ENCODE measurements at places on chromosomes 5 and 9.

DNA sequence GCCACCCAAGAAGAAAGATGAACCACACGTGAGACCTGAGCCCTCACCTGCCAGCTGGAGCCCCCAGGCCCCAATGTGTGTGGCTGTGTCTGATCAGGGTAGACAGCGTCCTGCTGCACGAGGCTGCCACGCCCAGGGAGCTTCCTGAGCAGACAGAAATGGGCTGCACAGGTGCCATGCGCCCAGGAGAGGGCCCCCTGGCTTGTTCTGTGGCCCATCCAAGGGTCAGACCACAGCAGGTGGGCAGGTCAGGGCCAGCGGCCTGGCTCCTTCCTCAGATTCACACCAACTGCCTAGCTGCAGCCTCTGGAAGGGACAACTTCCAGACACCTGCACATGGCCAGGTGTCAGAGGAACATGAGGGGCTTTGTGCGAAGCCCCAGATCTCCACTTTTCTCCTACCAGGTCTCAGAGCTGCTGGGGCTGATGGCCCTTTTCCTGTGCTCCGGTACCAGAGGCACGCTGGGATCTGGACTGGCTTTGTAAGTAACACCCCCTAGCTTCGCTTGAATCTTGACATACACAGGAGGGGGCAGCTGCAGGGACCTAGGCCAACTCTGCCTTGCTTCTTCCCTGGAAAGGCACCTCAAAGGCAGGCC lies 10.8 kb downstream of the SARDH start:
- no peak for DNase-seq

- no peak for DNase-seq
Measured at GRCh38 chr5:1826235-1826980, 25.2 kb downstream of the NDUFS6 start.

GRCh38 chr5:135999406-136000139 lies 29.2 kb upstream of the TGFBI start:
- DNase-seq = no peak

DNA sequence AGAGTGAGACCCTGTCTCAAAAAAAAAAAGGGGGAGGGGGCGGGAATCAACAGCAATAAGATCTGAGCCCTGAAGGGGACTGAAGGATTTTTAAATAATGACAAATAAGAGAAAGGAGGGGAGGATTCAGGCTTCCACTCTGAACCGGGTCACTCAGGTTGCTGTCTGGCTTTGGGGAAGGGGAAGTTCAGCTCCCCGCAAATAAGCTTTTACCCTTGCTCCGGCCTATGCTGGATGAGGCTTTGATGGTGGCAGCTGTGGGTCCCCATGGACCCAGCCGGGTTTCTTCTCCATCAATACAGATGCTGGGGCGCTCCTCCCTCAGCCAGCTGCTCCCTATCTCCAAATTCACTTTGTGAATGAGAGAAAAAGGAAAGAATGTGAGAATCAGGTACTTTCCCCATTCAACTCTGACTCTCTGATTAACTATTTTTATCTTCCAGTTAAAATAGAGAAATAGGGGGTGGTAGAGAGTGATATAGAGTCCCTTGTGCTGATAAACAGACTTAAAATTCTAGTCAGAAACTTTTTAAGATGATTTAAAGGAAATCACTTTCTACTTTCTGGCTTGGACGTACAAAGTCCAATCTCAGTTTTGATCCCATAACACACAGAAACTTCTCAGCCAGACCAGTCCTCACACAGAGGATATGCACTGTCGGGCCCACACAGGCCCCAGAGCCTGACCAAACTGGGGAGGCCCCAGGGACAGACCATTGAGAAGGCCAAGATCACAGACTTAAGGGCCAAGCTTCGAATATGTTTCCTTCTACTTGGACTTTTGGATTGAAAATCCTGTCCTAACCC lies 39.6 kb downstream of the C5orf15 start:
- DNase-seq = no peak

DNA sequence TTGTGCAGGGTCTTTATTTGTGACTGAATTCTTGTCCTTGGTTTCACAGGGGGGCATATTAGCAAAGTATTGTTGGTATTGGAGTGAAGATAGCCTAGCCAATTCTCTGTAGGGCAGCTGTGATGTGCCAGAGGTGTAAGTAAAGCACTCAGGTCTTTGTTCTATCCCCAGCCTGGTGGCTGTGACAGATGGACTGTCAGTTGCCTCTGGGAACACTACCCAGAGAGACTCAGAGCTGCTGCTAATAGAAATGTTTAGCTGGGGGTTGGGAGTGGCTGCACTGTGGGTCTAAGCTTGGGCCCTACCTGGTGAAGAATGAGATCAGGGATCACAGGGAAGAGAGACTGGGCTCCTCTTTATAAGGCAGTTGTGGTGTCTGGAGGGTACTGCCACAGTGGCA lies 1006.5 kb upstream of the TYRP1 start:
- DNase-seq = no peak

DNA sequence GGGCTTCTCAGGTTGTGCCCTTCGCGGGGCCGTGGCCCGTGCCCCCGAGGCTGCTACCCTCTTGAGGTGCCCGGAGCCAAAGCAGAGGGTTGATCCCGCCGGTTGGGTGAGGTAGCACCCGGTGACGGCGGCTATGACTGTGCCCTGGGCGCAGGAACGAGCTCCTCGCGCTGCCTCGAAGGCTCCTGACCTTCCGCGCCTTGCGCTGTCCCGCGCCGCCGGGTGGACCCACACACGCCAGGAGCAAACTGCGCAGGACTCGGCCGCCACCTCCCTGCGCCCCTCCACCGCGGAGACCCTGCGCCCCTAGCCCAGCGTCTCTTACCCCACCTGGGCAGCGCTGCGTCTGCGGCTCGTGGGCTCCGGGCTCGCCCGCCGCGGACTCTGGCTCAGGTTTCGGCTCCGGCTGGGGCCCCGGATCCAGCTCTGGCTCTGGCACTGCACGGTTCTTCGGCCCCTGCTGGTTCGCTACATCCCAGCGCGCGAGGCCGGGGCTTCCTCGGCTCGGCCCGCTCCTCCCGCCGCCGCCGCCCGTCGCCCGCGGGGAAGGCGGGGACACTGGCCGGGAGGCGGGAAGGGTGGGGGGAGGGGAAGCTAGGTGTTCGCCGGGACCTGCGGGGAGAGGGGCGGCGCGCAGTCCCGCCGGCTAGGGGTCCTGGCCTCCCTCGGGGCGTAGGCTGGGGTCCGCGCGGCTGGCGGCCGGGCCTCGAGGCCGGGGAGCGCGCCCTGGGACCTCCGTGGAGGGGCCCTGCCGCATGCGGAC lies 5.4 kb upstream of the PITX1 start:
- DNase-seq = no peak

GRCh38 chr5:88539026-88539425 lies 270.4 kb upstream of the TMEM161B start:
- DNase-seq = no peak

DNA sequence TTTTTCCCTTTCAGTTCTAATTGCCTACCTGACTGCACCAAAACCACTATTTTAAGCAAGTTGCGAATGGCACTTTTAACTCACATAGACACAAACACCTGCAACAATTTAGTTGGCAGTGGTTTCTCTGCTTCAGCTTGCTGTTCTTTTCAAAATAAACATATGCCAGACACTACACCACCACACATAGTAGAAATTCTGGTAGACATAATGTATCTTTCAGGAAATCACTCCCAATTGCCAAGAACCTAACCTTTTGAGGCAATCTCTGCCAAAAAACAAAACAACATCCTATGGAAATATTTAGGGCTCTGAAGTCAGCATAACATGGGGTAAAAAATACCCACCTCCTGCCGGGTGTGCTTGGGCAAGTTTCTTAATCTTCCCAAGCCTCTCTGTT lies 27.7 kb downstream of the GLIS3 start:
- no peak for DNase-seq

GRCh38 chr5:142977363-142978051 lies 207.3 kb downstream of the ARHGAP26 start:
- DNase-seq = peak; percentile 76
